DMS 273 treated with DMSO at 0.1 percent for 48 hours (cell line): ENCODE measurements at places on chromosomes 5 and 9.

DNA sequence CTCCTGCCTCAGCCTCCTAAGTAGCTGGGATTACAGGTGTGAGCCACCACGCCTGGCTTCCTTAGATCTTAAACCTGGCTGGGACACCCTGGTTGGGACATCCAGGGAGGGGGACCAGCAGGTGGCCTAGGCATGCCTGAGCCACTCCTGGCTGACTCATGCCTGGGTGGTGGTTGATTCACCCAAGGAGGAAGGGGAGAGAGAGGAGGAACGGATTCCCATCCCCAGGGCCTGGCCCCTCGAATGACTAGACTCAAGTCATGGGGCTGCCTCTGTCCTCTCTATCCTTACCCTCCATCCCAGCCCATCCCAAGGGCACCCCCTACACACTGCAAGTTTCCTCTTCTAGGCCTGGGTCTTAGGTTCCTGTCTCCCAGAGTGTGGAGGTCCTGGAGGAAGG is 12.7 kb downstream of the EEIG1 start:
- no peak for DNase-seq

DNA sequence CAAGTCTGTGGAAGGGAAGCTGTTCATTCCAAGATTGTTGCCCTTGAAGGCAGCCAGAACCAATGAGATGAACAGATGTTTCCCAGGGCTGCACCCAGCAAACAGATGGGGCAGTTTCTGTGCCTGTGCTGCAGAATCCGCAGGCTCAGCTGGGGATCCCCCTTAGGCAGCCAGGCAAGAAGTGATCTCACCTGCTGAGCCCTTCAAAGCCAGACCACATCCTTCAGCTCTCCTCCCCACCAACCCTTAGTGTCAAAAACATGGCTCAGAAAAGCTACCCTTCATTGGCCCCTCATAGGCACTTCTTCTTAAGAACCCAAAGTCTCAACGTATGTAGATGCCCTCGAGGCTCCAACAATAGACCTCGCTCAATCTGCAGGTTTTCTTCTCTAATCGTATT is 626.7 kb downstream of the CCDC171 start:
- no peak for DNase-seq

- DNase-seq, result no peak
Observed at GRCh38 chr5:135704616-135705015, 125.8 kb upstream of the CXCL14 start.

DNA sequence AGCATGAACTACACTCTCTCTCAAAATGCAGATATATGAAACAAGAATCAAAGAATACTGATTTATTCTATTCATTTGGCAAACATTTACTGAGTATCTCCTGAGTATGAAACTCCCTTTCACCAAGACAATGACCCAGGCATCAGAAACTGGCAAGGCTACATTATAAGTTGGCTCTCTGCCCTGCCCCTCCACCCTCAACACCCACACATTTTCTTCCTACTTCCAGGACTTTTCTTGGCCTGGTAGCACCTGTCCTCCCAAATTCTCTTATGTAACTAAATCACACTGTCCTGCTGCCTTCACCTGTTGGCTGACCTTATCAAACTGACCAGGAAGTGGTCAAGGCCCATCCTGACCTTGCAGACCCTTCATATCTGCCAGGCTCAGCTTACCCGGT is 3.5 kb downstream of the RASEF start:
- DNase-seq, result no peak

DNA sequence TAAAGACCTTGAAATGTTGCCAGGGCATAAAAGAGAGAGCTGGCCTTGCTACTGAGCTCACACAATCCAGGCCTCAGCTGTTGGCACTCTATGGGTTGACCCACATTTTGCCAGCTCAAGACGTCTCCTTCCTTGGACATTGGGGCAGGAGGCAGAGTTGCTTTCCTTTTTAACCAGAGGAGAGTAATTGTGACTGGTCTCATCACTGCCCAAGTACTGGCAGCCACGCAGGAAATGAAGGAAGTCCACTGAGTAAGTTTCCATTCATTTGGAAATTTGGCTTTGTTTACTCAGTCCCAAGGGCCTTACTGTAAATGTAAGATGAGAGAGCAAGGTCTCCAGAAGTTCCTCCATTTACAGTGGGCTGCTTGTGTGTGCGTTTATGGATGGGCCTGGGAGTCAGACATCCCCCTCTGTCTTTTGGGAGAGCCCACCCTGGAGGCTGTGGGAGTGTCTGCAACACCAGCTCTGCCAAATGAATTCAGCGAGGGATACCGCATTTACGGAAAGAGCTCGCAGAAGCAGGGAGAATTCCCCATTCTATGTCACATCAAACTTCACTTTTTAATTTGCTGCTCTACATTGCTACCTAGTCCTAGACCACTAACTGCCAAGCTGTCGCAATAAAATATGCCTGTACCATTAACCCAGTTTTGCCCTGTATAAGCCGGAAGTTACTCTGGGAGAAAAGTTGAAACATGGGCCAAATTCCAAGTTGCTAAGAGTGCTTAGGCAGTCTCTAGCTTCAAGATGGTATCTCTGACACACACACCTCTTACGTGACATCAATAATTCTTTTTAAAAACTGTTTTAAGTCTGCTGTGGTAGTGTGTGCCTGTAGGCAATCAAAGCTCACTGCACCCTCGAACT is 24.5 kb upstream of the PDZD2 start:
- DNase-seq, result no peak
